ENCODE measurements at places on chromosomes 7 and 10.

DNA sequence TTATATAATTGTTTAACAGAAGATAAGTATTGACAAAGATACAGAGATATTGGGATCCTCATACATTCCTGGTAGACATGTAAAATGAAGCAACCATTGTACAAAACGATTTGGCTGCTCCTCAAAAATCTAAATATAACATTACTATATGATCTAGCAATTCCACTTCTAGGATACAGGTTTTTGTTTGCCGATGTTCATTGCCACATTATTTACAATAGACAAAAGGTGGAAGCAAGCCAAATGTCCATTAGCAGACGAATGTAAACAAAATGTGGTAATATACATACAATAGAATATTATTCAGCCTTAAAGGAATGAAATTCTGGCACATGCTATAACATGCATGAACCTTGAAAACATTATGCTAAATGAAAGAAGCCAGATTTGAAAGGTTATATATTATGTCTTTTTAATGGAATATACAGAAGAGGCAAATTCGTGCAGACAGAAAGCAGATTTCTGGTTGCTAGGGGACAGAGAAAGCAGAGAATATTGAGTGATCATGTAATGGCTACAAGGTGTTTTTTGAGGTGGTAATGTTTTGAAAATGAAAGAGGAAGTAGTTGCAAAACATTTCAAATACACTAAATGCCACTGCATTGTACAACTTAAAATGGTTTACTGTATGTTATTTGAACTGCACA, 44.9 kb downstream of the POLR1F start:
- no peak for DNase-seq

- DNase-seq, result no peak
Observed at GRCh38 chr10:83991986-83992753, 147.1 kb upstream of the GHITM start.

GRCh38 chr7:157018328-157018996, 8.0 kb upstream of the MNX1 start:
- no peak for DNase-seq

DNA sequence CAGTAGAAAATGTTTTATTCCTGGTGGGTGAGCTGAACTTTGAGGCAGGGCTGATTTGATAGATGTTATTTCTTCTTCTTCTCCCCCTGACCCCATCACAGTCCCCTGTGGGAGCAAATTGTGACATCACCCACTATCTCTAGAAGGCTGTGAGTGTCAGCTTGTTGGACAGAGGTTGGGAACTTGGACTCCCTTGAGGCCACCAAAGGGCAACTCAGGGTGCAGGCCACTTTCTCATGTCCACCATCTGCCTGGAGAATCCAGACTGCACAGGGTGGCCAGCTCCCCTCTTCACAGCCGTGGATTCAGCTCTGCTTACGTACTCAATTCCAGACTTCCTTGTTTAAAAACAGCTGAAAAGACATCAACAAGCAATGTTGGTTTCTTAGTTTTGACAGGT, 103.0 kb downstream of the LRRC18 start:
- no peak for DNase-seq

DNA sequence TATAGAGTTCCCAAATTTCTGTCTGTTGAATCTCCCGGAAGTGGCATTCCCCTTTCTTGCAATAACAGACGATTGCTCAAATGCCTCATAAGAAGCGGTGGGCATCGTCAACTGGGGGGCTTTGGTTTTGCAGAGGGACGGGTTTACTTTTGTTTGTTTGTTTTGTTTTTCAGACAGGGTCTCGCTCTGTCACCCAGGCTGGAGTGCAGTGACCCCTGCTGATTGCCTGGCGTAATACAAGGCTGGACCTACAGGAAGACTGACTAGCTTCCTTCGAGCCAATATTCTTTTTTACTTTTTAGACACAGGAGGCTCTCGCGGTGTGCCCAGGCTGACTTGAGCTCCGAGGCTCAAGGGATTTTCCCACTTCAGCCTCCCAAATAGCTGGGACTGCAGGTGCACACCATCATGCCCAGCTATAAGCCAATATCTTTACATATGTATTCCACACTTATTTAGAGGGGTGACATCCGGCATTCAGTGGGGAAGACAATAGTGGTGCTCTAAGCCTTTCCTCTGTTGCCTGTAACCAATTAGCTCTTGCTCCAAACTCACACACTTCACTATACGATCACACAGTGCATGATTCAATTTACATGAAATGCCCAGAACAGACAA, 58.1 kb downstream of the FHIP2A start:
- no peak for DNase-seq

DNA sequence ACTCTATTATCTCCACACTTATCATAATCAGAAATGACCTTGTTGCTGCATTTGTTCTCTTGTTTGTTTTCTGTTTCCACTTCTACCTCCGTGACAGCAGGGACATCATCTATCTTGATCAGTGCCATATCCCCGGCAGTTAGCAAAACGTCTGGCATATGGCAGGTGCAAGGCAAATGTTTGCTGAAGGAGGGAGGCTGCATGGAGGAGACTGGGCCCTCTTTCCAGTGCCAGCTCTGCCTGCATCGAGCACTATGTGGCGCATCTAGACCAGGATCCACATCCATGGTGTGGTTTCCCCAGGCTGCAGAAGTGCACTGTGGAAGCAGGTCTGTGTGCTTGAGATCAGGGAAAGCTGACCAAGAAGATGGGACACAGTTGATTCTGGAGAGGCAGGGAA, 181.2 kb downstream of the KCNMA1 start:
- DNase-seq, result no peak

DNA sequence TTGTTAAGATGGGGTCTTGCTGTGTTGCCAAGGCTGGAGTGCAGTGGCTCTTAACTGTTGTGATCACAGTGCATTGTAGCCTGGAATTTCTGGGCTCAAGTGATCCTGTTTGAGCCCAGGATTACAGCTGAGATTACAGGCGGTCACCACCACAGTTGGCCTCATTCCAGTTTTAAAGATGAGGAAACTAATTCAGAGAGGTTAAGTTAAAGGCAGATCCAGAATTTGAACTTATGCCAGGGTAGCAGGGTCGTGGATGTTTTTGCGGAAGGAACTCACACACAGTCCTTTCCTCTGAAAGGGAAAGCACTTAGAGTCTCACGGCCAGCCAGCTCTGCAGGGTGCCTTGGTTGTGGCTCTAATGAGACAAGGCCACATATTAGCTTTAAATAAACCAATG, 84.7 kb downstream of the MMRN2 start:
- DNase-seq, result no peak

DNA sequence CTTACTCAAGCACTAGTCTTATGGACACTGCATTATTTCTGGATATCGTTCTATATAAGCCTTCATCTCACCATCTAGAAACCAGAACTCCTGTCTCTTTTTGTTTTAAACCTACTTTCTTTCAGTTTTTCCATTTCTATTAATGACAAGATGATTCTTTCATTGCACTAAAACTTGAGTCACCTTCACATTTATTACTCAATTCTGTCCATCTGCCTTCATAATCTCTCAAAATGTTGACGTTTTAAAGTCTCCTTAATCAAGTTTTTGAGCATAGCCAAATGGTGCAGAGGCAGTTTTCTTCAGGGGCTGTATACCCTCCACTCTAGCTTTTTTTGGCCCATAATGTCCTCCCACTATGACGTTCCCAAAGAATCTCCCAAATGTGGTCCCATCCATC, 17.6 kb downstream of the STAM start:
- DNase-seq, result no peak

DNA sequence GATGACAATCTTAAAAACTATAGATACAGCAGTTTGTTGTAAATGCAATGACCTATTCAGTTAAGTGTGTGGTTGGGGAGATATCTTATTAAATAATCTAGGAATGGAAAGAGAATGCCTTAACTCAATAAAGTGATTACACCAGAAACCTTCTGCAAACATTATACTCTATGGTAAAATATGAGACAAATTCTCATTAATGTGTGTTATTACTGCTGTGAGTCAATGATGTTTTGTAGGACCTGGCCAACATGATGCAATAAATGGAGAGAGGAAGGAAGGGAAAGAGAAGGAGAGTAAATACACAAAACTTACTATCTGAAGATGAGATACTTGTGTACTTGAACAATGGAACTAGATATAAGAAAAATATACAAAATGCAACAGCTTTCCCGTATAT, 25.1 kb downstream of the MKX start:
- DNase-seq, result no peak

DNA sequence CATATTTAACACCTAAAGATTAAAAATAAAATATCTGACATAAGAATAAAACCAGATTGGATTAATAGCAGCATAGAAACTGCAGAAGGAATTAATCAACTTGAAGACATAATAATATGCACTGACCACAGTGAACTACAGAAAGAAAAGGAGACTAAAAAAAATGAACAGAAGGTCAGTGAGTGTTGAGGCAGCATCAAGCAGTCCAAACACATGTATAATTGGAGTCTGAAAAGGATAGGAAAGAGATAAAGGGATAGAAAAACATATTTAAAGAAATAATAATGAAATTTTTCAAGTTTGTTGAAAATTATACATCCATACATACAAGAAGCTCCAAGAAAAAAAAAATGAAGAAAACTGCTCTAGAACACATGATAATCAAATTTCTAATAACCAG, 756.2 kb downstream of the GATA3 start:
- DNase-seq, result no peak

GRCh38 chr7:371779-372545, 82.0 kb downstream of the FOXL3 start:
- no peak for DNase-seq

GRCh38 chr10:62253704-62254103, 14.9 kb downstream of the RTKN2 start:
- no peak for DNase-seq

DNA sequence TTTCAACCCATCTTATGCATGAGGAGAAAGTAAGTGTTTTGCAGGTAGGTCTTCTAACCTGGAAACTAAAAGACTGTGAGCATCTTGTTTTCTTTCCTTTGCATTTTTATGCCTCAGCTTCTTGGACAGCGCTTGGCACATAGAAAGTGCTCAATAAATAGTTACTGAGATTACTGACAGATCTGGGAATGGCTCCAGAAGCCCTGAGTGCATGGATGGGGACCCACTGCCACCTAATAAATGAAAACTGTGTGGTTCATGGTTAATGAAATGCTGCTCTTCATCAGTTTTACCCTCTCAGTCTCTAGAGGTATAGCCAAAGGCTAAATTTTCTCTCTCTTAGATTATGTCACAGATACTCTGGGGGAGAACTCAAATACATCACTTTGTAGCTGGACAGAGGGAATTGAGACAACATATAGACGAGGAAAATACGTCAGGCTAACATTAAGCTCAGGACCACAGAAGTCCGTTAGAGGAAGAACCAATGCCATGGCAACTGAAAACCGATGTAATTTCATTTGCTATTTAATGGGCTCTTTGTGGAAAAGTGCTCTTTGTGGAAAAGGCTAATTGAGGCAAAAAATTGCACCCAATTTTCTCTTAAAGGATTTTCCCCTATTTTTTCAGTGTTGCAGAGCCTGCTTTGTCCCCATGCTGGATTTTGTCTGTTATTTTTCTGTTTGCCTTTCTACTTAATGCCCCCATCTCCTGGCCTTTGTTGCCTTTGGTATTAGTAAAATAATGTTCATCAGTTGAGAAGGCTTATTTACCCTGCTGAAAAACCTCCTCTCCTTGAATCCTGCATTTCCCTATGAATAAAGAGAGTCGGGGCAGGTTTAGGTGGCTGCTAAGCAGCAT, 17.8 kb downstream of the ASB4 start:
- DNase-seq, result no peak

GRCh38 chr10:11036424-11037011, 18.8 kb downstream of the CELF2 start:
- no peak for DNase-seq

DNA sequence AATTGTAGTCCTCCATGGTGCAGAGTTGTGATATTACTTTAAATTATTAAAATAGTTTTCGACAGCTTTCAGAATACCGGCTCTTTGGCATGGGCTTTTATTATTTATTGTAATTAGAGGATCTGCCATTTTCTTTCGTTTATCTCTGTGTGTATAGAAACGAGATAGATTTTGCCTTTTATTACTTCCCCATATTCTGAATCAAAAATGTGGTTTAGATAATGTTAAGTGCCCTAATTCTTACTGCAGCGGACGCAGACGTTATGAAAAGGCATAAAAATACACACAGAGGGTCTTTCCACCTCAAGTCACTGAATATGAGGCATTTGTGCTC, 1.9 kb upstream of the ARID5B start:
- DNase-seq, result no peak

DNA sequence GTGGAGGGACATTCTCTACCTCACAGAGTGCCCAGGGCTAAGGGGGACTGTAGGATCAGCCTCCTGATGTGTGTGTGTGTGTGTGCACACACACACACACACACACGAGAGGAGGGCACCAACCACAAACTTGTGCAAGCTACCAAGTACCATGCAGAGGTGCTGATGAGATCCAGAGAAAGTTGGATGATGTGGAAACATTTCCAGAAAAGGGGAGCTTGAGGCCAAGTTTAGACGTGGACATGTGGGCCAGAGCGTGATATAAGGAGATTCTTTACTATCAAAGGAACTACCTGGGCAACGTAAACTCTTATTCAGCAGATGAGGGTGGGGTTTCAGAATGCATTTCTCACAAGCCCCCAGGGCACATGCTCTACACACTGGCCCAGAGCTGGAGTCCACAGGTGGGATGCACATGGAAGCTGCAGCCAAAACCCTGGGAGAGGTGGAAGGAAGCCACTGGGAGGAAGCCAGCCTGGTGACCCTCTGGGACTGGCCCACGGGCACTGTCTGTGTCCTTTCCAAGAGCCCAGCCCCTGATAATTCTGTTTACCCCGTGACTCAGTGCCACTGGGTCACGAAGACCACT, 53.5 kb downstream of the DLG5 start:
- DNase-seq, result no peak

GRCh38 chr10:84406561-84406960, 78.2 kb downstream of the CCSER2 start:
- DNase-seq, result no peak

GRCh38 chr10:28684986-28685580, 7.8 kb downstream of the BAMBI start:
- no peak for DNase-seq

DNA sequence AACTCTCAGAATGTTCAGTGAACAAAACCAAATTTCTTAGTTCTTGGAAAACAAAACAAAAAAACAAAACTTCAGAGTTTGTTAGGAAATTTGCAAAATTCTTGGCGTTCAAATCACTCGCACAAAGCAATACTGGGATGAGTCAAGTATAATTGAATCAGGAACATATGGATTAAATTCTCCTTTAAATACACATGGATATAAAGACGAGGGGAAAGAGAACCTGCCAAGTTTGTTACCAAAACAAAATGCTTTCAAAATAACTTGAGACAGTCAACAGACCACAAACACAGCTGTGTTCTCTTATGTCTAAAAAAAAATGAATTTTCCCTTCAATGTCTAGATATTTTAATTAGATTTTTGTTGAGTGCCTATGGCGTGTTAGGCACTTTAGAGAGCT, 93.5 kb upstream of the MPP7 start:
- DNase-seq, result no peak

DNA sequence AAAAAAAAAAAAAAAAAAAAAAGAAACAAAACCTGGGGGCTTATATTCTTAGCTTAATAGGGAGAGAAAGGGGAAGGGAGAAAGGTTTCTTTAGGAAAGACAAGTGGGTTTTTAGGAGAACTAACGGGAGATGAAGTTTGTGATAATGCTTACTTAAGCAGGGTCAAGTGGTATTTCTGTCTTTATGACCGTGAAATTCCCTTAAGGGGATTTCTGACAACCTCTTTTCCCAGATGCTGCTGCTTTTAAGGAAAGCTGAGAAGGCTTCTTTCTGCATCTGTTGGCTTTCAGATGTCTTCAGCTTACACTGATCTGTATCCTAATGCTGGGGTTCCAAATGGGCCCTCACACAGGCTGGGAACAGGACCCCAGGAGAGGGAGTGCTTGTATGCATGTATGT, 42.6 kb downstream of the ADAMTS14 start:
- no peak for DNase-seq

- no peak for DNase-seq
Observed at GRCh38 chr7:48964074-48964473, 39.7 kb downstream of the CDC14C start.
